ENCODE measurements at places on chromosomes 16 and 17.
A peak's percentile ranks its signal among the peaks of the same experiment; 100 is the strongest.

DNA sequence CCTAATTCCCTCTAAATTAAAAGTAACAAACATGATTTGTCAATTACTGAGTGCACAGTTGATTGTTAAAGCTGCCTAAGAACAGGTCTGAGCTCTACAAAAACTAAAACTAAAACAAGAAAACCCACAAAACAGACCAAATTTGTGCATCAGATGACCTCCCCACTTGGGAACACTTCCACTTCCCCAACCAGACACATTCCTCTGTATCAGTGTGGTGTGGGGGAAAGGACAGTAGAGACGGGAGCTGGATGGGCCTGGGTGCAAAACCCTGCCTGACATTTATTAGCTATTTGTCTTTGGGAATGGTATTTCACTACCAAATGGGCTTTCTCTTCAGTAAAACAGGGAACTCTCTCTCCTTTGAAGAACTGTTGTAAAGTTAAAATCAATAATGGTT is 29.8 kb downstream of the STAT3 start:
- no peak for DNase-seq

DNA sequence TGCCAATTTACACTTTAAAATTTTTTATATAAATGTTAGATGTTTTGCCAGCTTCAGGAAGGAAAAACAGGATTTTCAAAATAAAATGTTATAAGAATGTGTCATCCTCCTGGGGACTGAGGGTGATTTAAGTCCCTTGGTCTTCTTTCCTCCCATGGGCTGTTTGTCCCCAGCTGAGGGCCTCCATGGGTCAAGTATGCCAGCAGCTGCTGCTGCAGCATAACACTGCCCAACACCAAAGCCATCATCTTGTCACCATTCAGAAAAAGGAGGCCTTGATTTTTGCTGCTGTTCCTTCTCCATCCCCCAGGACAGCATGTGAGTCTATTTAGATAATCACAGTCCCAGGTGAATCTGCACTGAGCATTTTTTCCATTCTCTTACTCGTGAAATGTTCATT is 188.5 kb downstream of the LGALS9B start:
- no peak for DNase-seq

GRCh38 chr17:4858068-4858881 is 25.1 kb downstream of the MINK1 start:
- DNase-seq: no peak

- no peak for DNase-seq
Observed at GRCh38 chr17:32222621-32223020, 43.0 kb upstream of the RHBDL3 start.

GRCh38 chr17:1239210-1239609 is 31.0 kb upstream of the BHLHA9 start:
- no peak for DNase-seq

DNA sequence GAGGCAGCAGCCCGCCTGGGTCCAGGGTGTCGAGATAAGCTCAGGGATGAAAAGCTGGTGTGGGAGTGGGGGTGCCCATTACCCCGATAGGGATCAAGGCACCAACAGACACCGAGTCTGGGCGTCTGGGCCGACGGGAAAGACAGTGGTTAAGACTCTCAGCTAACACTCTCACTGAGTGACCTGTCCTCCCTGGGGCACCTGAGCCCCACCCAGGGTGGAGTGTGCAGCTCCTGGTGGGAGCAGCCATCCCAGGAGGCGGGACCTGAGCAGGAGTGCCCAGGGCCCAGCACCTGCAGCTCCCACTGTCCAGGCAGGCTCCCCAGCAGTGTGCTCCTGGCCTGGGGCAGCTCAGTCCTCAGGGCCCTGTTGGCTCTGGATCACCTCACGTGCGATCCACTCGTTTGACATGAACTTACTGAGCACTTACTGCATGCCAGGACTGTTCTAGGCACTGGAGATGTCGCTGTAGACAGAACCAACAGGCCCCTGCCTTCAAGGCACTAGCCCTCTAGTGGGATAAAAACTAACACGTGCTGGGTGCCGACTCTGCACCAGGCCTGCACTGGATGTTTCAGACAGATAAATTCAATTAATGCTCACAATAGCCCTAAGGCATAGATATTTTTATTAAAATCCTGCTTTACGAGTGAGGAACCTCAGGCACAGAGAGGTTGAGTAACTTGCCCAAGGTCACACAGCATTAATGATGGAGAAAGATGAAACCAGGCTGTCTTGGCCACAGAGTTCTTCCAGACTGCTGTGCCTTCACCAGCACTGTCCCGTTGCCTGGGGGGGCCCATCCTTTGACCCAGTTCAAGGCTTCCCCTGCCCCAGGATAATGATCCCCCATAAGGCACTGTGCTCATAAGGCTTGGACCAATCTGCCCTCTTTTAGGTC is 1.9 kb downstream of the EVPLL start:
- DNase-seq: no peak

GRCh38 chr17:81978524-81979298 is 1.3 kb downstream of the ASPSCR1 start:
- DNase-seq: no peak

DNA sequence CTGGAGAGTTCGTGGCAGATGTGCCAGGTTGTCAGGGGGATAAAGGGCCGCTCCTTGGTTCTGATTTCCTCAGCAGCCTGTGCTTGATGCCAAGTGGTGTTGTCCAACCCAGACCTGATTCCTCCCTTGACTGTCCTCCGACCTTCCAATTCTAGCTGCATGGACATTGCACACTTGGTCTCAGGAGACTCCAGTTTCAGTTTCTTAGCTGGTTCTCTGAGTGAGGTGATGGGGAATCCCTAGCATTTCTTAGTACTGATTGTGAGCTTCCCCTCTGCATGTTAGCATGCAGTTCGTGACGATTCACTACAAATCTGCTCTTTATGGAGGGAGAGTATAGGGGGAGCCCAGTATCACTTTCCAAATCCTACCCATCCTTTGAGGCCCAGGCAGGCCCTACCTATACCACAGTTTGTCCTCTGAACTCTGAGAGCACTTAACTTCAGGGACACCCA is 12.4 kb upstream of the CCR7 start:
- no peak for DNase-seq

- DNase-seq: no peak
Observed at GRCh38 chr16:2883458-2883908, 468 bp downstream of the FLYWCH2 start.

DNA sequence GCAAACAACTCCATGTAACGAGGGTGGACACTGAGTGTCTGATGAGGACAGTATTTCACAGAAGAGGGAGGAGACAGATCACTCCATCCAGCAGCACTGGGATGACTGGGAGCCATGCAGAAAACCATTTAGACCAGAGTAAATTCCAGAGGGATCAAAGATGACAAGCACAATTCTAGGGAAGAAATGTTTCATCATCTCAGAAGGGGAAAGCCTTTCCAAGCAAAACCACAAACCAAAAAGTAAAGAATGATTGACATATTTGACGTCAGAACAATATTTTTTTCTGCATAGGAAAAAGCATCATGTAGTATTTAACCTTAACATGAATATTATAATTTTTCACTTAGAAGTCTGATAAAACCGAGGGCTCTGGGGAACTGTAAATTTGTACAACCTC is 4.8 kb downstream of the DNASE1 start:
- DNase-seq: no peak

DNA sequence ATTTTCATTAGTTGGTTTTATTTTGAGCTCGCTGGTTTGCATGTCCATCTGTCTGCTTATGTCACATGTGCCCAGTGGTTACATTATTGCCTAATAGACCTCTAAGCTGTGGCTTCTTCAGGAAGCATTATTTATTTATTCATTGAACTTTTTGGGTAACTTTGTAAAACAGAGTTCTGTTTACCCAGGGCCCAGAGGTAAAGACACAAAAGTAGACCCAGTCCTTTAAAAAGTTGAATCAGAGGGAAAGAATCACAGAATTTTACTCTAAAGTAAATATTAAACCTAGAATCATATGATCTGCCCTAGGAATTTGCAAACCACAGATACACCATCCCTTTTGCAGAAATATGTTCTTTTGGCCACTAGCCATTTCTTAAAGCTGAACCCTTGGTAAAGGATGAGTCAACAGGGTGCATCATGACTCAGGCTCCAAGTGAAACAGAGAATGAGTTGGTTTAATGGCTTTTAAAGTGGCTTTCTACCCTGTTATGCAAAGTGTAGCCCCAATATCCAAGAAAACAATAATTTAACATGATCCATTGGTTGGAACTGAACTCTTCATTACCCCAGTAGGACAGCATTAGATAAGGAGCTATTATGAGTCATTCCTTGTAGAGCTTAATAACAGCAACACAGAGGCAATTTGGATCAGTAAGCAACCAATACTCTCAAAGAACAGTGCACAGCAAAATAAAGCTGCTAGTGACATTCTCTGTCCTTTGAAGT is 236.3 kb downstream of the KCNJ2 start:
- no peak for DNase-seq

- no peak for DNase-seq
Observed at GRCh38 chr17:44061446-44061845, 5.0 kb downstream of the LSM12 start.

- no peak for DNase-seq
Observed at GRCh38 chr17:9615486-9615885, 29.8 kb upstream of the USP43 start.

DNA sequence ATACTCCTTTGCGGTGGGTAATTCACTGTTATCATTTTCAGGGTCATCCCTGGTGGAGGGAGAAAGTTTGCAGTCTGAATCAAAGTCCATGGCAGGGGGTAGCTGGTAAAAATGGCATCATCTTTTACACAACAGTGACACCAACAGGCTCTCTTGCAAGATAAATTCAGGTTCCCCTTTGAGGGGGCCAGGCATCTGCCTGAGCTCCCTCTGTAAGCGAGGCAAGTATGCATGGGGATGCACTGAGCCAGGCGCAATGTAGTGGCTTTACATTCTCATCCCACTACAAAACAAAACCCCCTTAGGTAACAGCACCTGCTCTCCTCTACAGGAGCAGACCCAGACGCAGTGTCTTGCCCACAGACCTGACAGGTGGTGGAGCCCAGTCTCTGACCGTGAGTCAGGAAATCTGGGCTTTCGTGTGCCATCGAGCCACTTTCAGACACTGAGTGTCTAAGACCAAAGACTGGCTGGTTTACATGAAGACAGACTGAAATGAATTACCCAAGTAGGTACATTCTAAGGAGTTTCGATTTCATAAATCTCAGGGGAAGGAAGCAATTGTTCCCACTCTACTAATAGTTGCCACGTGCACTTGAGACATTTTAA is 17.7 kb downstream of the LITAFD start:
- DNase-seq: no peak

DNA sequence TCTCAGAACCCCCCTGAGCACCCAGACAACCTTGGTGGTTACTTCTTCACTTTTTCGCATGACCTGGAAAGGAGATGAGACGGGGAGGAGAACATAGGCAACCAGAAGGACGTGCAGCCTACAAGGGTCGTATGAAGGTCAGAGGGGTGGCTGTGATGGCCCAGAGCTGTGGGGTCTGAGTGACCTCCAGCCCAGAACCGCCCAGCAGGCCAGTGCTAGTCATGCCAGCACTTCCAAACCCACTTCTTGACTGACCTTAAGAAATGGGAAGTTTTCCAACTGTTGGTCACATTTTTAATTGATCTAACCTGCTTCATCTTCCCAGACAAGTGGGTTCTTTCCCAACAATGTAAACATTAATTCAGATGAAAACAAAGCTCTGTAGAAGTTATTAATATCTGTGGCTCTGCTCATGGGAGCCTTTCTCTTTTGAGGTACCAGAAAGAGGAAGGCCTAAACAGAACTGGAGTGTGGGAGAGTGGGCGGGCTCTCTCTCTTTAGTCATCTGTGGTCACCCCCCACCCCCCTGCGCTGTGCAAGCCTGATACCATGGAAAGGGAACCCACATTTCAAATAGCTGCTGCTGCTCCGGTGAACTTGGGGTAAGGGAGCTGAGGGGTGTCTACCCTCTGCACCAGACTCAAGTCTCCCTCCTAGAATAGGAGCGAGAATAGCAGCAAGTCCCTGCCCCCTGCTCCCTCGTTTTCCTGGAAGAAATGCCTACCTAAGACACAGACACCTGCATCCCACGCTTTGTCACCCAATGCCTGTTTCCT is 101.6 kb downstream of the RAB11FIP4 start:
- peak; percentile 63 for DNase-seq

GRCh38 chr16:82241469-82242052 is 71.5 kb upstream of the MPHOSPH6 start:
- DNase-seq: no peak

- no peak for DNase-seq
Observed at GRCh38 chr17:67244431-67245072, 444 bp downstream of the HELZ start.

- no peak for DNase-seq
Observed at GRCh38 chr17:37197336-37197735, 178.4 kb upstream of the C17orf78 start.

DNA sequence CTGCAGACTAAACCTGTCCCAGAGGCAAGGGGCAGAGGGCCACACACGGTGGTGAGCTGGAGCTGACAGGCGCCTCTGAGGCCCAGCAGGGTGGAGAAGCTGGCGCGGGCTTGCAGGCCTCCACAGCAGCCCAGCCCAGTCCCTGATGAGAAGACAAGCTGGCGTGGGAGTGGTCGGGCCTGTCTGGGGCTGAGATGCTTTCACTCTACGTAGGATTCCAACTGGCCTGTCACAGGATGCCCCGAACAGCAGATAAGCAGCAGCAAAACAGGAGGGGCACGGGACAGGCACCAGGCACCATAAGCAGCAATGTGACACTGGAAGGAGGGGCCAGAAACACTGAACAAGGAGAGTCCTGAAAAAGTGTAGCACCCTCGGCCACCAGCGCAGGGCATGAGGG is 40.1 kb downstream of the PEMT start:
- DNase-seq: no peak

DNA sequence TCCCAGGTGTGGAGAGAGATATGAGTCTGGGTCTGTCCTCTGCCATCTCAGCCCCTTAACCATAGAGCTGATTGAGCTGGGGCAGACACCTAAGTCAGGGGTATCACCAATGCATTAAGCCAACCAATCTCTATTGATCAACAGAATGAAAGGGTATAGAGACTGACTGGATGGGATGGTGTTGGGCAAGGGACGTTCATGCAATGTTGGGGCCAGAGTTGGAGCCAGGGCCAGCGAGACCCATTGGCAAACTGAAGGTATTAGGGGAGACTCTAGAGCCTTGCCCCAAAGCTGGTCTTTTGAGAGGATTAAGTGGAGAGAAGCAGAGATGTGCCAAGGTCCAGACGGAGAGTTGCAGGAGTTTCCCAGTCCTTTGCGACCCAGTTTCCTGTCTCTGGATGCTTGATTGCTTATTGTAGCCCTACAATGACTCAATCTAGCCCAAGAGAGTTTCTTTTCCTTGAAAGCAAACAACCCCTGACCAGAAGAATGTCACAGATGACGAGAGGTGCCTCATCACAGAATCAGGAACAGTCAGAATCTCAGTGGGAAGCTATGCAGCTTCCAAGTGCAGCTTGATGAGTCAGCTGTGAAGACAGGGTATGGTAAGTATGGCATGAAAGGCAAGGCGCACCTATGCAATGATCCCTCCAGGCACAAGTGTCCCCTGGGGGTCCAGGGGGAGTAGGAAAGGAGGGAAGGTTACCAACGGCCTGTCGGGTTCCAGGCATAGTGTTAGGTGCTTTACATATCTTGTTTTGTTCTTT is 137.2 kb downstream of the UTP18 start:
- no peak for DNase-seq

DNA sequence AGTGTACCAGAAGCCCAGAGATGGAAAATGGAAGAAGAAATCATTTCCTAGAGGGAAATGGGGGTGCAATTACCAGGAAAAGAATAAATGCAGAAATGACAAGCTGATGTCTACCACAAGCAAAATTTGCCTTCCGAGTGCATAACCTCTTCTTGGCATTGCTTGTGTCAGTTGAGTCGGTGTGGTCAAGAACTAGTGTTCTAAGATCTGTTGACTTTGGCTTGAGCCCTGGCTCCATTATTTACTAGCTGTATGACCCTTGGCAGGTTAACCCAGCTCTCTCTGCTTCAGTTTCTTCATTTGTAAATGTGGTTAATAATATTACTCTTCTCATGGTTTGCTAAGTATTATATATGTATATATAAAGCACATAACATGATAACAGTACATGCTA is 273.0 kb upstream of the IRX5 start:
- DNase-seq: no peak

All from stimulated activated CD4-positive, alpha-beta T cell treated with anti-CD3 and anti-CD28 coated beads, Interleukin-12 subunit alpha, Interleukin-12 subunit beta, amount 100 ng/mL, for 24 hours (primary cell).